T-helper 17 cell (primary cell): ENCODE measurements at places on chromosomes 4 and X.

GRCh38 chr4:48785302-48785701 is 5.2 kb upstream of the FRYL start:
- no peak for DNase-seq

GRCh38 chrX:101257448-101258258 is 33.5 kb downstream of the TAF7L start:
- no peak for DNase-seq

DNA sequence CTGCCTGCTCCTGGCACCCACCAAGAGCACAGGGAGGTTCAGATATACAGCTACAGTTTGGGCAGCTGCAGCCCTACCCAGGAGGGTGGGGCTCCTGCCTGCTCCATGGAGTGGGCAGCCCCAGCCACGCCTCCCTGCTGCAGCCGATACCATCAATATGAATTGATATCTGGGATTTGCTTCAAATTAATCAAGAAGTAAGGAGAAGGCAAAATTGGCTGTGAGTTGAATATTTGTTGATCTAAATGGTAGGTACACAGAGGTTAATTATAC is 31.2 kb upstream of the ZNF280C start:
- DNase-seq = no peak

- DNase-seq = no peak
Observed at GRCh38 chr4:104719539-104720230, 225.0 kb upstream of the CXXC4 start.

DNA sequence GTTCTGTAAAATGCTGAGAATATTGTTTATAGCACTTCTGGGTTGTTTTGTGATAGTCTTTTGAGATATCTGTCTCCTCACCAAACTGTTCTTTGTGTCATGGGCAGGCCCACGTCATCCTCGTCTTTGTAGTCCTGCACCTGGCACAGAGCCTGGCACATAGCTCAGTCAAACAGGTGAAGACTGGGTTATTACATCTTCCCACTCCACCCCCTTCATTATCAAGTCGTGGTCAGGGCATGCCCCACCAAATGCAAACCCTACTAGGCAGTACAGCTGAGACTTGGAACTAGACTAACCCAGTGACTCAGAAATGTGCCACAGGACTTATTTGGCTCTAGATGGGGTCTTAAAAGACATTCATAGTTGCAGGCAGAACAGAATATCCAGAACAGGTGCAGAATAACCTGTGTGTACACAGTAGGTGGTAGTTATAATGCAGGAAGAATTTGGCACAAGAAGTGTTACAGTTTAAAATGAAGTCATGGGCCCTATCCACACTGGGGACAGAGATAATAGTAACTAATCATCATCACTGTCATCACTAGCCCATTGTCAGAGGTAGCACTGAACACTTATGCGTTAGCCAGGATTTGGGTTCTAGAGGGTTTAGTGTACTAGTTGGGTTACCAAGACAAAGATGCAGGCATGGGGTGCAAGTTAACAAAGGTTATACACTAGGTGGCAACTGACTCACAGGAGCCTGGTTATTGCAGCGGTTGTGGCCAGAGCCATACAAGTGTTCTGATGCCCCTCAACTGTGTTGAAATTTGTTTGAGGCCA is 74.9 kb downstream of the TBL1X start:
- DNase-seq = no peak

DNA sequence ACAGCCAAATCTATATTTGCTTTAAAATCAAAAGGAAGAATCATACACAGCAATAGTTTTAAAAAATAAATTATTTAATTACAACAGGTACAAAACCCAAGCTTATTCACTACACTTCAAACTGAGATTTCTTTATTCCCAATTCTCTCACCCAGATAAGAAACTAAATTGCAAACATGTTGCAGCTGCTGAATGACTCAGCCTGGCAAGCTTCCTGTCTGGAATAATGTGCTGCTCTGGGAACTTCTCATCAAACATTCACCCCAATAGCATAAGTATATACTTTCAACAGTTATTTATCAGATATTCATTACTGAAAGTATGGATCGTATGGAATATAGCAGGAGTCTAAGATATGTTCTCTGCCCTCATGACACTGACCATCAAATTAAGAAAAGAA is 43.0 kb upstream of the GABRA2 start:
- no peak for DNase-seq

DNA sequence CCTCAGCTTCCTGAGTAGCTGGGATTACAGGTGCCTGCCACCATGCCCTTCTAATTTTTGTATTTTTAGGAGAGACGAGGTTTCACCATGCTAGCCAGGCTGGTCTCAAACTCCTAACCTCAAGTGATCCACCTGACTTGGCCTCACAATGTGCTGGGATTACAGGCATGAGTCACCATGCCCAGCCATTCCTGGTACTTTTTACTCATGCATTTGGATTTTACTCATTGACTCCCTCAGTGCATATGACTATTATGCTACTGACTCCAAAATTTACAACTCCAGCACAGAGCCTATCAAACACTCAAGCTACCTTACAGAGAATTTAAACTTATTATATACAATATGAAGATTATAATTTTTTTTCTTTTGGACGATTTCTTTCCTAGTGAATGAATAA is 199.9 kb downstream of the CXXC4 start:
- DNase-seq = no peak

- no peak for DNase-seq
Observed at GRCh38 chr4:163474027-163474426, 473 bp upstream of the TKTL2 start.

- DNase-seq = no peak
Observed at GRCh38 chrX:40570346-40571093, 10.2 kb upstream of the ATP6AP2 start.

DNA sequence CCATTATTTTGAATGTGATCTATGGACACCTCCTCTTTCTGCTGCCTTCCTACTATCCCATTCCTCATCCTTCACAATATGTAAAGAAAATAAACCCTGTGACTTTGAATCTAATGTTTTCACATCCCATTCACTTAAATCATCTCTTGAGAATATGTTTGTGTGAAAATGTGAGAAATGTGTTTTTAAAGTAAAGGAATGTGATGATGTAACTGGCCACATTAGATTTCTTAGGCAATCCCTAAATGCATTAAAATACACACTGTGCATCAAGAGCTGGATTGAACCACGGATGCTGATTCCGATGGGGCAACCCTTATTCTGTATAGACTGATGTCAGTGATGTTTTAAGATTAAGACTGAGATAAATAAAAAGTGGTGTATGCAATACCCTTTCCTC is 558.9 kb upstream of the TENM3 start:
- no peak for DNase-seq

GRCh38 chrX:33183361-33183760 is 28.0 kb downstream of the DMD start:
- DNase-seq = no peak

DNA sequence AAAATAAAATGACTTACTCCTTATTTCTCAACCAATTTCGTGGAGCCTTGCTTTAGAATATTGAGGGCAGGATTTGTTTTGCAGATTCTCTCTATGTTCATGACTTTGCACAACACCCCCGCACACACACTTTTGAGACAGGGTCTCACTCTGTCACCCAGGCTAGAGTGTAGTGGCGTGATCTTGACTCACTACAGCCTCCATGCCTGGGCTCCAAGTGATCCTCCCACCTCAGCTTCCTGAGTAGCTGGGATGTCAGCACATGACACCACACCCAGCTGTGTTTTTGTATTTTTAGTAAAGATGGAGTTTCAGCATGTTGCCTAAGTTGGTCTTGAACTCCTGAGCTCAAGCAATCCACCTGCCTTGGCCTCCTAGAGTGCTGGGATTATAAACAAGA is 12.0 kb downstream of the CT47C1 start:
- no peak for DNase-seq

DNA sequence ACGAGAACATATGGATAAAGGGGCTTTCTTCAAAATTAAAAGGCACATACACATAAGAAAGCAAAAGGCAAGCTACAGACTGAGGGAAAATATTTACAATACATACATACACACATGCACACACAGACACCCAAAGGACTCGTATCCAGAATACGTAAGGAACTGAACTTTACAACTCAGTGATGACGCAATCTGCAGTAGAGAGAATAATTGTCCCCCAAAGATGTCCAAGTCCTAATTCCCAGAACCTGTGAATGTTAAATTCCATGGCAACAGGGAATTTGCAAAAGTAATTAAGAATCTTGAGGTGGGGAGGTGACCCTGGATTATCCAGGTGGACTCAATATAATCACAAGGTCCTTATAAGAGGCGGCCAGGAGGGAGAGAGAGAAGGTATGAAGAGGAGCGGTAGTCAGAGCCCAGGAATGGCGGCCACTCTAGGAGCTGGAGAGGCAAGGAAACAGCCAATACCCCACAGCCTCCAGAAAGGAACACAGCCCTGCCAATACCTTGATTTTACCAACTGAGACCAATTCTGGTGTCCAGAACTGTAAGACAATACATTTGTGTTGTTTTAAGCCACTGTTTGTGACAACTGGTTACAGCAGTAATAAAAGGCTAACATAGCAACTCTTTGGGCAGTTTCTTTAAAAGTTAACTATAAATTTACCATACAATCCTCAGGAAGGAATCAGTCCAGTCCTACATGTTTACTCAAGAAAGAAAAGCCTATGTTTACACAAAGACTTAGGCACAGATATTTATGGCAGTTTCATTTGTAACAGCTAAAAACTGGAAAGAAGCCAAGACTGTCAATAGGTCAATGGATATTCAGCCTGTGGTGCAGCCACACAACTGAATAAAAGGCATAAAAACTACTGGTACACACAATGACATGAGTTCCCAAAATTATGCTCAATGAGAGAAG is 27.3 kb upstream of the STS start:
- no peak for DNase-seq

- DNase-seq = no peak
Observed at GRCh38 chrX:40107291-40108161, 9.8 kb upstream of the BCOR start.

DNA sequence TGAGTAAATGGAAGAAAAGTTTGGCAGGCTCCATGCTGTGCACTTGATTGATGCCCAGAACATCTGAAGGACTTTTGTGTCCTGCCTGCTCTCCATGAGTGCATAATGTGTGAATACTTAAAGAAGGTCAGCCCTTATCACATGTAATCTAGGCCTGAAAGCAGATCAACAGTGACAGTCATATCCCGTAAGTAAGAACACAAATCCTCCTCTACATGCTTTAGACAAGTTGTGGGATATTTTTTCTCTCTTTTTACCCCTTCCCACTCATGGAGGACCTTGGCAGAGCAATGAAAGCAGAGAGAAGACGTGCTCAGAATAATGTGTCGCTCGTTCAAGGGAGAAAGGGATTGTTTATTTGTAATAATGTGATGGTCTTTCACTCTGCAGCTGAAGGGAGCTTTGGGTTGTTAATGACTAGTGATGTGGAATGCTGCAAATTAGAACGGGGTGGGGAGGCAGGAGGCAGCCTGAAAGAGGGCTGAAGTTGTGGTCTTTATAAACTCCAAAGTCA is 286.6 kb downstream of the BMPR1B start:
- no peak for DNase-seq
